ENCODE measurements at places on chromosomes 7 and 10. TPM values are rescaled to one million over a fixed set of nuclear protein-coding genes. Genes with fewer than 3 reads are reported as not detected.

Gene CCDC172
- not detected for total RNA-seq

Gene TRPV5
- not detected for total RNA-seq

GRCh38 chr7:1910827-1911226, 240.8 kb downstream of the ELFN1 start:
- no peak for DNase-seq

- no peak for DNase-seq
These were observed 70.4 kb downstream of the ASB13 start for GRCh38 chr10:5595994-5596471.

DNA sequence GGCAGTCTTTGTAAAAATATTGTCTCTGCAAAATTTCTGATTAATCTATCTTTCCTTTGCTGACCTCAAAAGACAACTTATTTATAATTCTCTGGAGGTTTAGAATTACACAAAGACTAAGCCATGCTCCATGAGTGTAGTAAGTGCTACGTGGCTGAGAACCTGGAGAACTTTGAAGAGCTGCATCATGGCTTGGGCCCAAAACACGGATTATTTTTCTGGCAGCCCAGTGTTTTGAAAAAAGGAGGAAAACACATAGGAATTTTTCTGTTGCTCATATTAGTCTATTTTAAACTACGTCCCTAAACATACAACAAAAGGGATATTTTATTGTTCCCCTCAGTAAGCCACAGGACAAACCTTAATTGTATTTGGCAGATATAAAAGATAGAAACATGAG, 360.7 kb upstream of the MYO3A start:
- no peak for DNase-seq

DNA sequence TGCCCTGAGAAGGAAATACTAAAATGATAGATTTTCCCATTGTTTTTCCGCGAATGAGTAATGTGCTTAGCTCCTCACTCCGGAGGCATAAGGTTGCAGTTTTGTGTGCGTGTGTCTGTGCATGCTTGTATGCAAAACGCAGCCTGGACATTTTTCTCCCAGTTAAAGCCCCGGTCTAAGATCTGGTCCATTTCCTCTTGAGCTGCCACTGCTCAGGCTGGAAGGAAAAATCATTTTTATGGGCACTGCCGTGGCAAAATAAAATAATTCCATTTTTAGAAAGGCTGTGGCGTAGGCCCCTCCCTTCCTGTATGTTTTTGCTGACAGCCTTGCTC, 260.6 kb downstream of the WDR37 start:
- DNase-seq = no peak

- no peak for DNase-seq
These were observed 32.3 kb upstream of the BHLHA15 start for GRCh38 chr7:98178762-98179490.

DNA sequence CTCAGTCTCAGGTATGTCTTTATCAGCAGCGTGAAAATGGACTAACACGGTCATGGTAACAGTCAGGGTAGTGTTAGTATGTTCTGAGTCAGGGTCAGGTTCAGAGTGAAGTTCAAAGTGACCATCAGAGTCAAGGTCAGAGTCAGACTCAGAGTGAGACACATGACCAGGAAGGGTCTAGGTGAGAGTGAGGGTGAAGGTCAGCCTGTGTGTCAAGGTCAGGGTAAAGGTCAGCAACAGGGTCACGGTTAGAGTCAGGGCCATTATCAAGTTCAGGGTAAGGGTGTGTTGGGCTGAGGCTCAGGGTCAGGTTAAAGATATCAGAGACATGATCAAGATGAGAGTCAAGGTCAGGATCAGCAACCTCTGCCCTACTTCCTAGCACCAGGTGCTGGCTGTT, 4.0 kb downstream of the MRPS24 start:
- no peak for DNase-seq

DNA sequence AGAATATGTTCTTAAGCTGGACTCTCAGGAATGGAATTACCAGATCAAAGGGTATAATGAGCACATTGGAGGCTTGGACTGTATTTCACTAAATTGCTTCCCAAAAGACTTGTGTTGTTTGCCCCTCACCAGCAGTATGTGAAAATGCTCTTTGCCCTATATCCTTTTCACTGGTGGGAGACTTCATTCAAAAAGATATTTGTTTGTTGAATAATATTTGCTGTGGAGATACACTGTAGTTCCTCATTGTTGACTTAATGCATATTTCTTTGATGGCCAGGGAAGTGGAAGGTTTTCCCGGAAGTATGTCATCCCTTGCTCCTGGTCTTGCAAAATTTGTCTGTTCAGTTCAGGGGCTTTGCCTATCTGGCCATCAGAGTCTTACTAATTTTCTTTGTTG, 19.4 kb downstream of the GSTO2 start:
- no peak for DNase-seq

DNA sequence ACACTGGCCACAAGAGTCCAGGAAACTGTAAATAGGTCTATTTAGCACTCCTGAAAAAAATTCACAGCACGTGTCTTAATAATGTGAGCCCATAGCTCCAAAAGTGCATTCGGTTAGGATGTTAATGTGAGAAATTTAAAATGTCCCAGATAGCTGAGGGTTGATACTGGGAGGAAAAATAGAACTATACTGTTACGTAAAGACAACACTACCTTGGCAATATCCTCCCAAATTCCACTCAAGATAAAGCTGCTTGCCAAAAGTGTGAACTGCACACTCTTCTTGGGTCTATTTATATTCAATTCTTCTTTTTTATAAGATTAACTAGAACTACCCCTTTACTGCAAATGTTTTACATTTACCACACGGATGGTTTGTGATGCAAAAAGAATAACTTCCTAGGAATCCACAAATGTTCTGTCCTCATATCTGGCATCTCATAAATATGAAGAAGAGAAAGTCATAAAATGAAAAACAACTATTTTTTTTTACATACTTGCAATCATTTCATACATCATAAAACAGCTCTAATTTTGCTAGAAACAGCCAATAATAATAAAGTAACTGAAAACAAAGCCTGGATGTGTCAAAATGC, 10.4 kb downstream of the RAB11FIP2 start:
- DNase-seq = no peak

DNA sequence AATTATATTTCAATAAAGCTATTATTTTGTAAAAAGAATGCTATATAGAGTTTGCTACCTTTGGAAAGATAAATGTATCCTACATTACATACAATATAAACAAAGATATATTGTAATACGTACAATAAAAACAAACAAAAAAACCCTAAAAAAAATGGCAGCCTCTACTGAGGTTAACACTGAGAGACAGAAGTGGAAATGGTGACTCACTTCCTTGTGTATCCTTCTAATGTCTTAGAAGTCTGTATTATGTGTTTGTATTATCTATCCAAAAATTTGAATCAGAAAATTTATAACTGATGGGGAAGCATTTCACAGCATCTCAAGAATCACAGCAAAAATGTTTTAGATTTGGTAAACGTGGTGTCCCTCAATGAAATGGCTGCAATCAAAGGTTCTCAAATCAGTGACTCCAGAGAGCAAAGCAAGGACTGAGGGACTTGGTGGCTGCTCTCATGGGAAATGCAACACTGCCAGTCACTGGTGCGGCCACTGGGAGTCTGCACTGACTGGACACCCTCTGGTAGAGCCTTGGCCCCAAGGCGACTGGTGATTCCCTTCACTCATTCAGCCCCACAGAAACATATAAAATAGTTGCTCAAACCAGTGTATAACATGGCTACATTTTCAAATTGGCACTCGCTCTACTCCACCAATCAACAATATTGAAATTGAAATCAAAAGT, 53.8 kb downstream of the PANK1 start:
- no peak for DNase-seq

GRCh38 chr10:121511943-121512342, 86.3 kb downstream of the FGFR2 start:
- DNase-seq = no peak

Measured in natural killer cell treated with Interleukin-12 subunit alpha and Interleukin-12 subunit beta and Interleukin-15 and Interleukin-18, amount 100 ng/mL, for 72 hours (primary cell).